Right lobe of liver (tissue), 6 donors: ENCODE measurements at places on chromosomes 11 and 22. TPM values are rescaled to one million over a fixed set of nuclear protein-coding genes. Genes with fewer than 3 reads are reported as not detected.

GRCh38 chr11:112161012-112161411 lies 2.9 kb downstream of the IL18 start:
- no peak for DNase-seq

- DNase-seq, result no peak
These were observed 67.6 kb upstream of the ARHGAP42 start for GRCh38 chr11:100619484-100619883.

DNA sequence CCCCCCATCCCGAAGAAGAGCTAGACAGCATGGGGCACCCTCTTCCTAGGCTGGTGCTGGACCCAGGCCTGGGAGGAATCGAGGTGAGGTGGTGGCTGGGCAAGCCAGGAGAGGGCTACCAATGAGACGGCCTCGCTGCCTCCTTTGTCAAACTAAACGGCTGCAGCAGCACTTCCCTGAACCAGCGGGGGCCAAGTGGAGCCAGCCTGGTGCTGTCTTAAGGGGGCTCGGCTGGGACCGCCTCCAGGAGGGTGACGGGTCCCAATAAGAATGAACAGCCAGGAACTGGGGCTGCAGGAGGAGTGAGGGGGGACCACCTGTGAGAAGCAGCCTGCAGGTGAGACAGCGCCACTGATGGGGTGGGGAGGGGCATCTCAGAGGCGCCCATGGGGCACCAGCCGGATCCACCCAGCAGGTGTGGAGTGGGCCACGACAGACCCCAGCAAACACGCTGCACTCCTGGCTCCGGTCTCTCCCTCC lies 17.1 kb downstream of the IFT27 start:
- DNase-seq, result no peak

Gene EFEMP2
- total RNA-seq, result 7.8 TPM

Gene CLMP
- 1.2 TPM for total RNA-seq

Gene SAA4
- 798 TPM for total RNA-seq
